NCI-H1417 treated with DMSO at 0.1 percent for 48 hours (cell line): ENCODE measurements at places on chromosomes 7 and 10.

- no peak for DNase-seq
These were observed 89.4 kb downstream of the C10orf90 start for GRCh38 chr10:126580873-126581647.

DNA sequence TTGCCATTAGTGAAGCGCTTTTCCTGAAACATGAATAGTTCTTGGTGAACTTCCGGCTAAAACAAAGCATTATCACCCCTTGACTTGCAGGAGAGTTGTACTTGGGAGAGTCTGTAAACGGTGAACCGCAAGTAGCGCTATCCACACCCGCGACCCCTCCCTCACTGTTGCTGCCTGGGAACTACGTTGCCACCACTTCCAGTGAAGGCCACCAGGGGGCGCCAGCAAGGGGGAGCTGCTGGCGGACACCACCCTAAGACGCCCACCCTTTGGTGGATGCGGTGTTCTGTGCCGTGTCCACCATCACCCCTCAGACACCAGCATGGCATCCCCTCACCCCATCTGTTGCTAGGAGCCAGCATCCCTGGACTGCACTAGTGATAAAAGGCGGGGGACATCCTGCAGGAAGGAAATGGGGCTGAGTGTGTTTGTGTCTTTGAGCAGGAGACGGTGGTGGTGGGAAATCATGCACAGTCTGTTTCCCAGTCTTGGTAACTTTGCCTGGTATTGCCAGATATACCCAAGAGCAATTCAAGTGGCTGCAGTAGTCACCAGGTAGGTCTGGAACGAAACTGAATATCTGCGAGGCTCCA is 298.2 kb downstream of the FRMD4A start:
- DNase-seq = no peak

GRCh38 chr10:77609781-77610272 is 27.8 kb downstream of the KCNMA1 start:
- no peak for DNase-seq

- DNase-seq = peak; percentile 43
These were observed 44.3 kb downstream of the MACC1 start for GRCh38 chr7:20172736-20173334.

GRCh38 chr7:26657206-26657641 is 207.2 kb downstream of the SKAP2 start:
- peak; percentile 77 for DNase-seq
